ENCODE measurements at places on chromosomes 7 and 10.

- DNase-seq = no peak
These were observed 92.6 kb downstream of the OAT start for GRCh38 chr10:124325998-124326636.

GRCh38 chr10:30589441-30589840 lies 40.1 kb downstream of the LYZL2 start:
- DNase-seq = no peak

GRCh38 chr7:112020800-112021199 lies 185.4 kb downstream of the DOCK4 start:
- no peak for DNase-seq

DNA sequence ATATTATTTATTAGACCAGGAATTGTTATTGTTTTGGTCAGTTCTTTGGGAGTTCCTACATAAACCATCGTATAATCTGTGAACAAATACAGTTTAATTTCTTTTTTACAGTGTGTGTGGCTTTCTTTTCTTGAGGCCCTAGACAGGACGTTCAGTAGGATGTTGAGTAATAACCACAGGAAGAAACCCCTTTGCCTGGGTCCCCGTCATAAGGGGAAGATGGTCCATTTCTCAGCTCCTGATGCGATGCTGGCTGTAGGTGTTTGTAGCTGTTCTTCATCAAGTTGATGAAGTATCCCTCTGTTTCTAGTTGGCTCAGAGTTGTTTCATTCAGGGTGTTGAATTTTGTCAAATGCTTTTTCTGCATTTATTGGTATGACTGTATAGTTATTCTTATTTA lies 219.7 kb upstream of the ADARB2 start:
- no peak for DNase-seq

DNA sequence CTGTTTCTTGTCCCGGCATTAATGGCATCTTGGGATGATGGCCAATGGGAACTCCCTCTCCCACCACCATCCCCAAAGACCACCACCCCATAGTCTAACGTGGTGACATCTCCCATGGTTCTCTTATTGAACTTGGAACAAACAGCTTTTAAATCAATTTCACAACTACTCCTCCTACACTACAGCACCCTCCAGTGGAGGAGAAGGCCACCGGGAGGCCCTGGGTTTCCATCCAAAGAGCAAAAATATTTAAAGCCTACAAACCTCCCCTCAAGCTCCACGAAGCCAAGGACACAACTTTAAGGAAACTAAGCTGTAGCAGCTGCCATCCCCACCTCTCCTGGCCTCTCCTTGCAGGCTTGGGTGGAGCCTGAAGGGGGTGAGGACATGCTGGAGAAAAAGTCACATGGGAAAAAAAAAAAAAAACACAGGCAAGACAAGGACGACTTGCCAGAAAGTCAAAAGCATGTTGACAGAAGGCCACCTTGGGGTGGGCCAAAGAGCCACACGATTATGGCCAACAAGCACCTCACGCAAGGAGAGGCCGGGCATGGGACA lies 94.0 kb upstream of the LANCL2 start:
- DNase-seq = no peak

DNA sequence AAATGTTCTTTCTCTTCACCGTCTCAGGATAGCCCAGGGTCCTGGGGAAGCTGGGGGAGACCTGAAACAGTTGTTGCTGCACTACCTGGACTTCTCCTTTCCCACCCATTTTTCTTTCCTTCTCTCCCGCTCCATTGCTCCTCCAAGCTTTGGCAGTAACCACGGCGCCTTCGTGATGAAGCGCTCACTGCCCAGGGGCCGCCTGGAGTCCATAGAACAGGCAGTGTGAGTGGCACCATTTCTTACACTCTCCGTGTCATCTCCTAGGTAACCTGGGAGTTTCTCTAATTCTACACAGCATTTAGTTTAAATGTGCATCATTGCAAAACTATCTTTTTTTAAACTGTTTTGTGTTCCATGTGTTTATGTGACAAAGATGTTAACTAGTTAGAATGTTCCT lies 40.3 kb upstream of the BHLHA15 start:
- no peak for DNase-seq

GRCh38 chr7:28729281-28729680 lies 228.8 kb downstream of the TRIL start:
- DNase-seq = no peak

DNA sequence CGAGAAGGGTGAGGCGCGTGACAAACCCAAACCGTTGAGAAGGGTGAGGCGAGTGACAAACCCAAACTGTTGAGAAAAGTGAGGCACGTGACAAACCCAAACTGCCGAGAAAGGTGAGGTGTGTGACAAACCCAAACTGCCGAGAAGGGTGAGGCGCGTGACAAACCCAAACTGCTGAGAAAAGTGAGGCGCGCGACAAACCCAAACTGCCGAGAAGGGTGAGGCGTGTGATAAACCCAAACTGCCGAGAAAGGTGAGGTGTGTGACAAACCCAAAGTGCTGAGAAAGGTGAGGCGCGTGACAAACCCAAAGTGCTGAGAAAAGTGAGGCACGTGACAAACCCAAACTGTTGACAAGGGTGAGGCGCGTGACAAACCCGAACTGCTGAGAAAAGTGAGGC lies 25.0 kb downstream of the ESYT2 start:
- no peak for DNase-seq

GRCh38 chr7:29598613-29599012 lies 35.0 kb downstream of the PRR15 start:
- no peak for DNase-seq

DNA sequence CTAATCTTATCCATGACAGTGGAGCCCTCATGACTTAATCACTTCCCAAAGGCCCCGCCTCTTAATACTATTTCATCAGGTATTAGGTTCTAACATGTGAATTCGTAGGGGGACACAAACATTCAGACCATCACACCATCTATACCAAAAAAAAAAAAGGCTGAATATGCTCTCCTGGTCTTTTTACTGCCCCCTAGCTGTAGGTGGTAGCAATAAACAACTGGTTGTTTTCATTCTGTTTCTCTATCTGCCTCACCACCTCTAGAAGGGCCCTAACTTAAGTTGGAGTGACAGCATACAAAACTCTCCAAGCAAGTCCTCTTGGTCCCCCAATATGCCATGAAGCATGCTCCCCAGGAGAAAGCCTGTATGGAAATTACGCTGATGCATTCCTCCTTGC lies 94.1 kb downstream of the GRM8 start:
- DNase-seq = no peak

GRCh38 chr7:83065714-83066113 lies 97.0 kb downstream of the PCLO start:
- DNase-seq = no peak

DNA sequence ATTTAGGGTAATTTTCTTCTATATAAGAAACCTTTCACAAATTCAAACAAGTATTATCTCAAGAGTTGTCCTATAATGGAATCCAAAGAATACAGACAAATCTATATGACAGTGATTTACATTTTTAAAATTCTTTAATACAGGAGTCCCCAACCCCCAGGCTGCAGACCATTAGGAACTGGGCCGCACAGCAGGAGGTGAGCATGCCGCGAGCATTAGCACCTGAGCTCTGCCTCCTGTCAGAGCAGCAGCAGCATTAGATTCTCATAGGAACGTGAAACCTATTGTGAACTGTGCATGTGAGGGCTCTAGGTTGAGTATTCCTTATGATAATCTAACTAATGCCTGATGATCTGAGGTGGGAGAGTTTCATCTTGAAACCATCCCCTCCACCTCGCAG lies 37.7 kb downstream of the SNX13 start:
- no peak for DNase-seq
